NCI-H2171 treated with DMSO at 0.1 percent for 48 hours (cell line): ENCODE measurements at places on chromosomes 1 and 21.

GRCh38 chr1:198794498-198794897 lies 155.7 kb downstream of the PTPRC start:
- DNase-seq: no peak

DNA sequence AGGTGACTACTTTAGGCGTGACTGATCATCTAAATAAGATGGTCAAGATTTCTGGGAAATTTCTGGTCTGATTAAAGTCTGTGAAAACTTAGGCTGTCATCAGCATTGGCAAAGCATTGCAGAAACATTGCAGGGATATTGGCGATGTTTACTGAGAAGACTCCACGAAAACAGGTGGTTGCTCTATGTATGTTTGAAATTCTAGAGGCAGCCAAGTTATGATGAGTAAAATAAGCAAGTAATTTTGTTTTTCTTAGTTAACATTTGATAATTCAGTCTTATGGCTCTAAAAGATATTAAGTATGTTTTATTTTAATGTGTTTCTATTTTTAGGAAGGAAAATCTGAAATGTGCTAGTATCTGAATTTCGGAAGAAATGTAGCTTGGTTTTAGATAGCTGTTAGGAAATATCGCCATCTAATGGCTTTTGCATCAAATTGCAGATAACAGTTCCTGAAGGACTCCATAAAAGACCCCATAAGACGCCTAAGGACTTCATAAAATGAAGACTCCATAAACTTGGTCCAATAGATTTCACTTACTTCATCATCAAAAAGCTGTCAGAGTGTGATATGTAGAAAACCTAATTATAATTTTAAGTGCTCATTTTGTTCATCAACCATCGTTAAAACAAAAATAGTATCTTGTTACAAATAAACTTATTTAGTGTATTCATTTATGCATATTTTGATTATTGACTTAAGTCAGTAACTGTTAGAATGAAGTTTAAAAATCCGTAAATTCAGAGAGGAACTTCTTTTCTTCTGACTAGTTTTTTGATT lies 344.6 kb downstream of the RYR2 start:
- peak; percentile 75 for DNase-seq

- DNase-seq: no peak
Observed at GRCh38 chr21:34511181-34511580, 829 bp downstream of the KCNE1 start.

- no peak for DNase-seq
Observed at GRCh38 chr1:94623560-94624148, 82.1 kb upstream of the F3 start.

DNA sequence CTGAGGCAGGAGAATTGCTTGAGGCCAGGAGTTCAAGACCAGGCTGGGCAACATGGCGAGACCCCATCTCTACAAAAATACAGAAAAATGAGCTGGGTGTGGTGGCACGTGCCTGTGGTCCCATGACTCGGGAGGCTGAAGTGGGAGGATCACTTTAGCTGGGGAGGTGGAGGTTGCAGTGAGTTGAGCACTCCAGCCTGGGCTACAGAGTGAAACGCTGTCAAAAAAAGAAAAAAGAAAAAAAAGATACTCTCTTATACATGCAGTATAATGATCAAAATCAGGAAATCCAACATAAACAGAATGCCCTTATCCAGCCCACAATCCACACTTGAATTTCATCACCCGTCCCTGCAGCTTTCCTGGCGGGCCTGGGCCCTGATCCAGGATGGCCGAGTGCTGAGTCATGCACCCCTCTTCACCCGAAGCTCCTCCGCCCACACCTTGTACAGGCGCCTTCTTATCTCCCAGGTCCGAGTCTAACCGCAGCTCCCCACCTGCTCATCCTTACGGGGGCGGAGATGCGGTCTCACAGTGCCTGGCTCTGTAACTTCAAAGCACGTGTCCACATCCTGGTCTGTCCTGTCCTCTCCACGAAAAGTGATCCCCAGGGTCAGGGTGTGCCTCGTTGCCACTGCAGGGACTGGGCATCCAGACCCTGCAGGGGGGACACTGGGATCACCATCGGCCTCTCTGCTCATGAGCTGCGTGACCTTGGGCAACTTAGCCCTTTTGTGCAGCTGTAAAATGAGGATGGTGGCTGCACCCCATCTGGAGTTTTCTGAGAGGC lies 120.2 kb upstream of the SLC45A1 start:
- DNase-seq: no peak

DNA sequence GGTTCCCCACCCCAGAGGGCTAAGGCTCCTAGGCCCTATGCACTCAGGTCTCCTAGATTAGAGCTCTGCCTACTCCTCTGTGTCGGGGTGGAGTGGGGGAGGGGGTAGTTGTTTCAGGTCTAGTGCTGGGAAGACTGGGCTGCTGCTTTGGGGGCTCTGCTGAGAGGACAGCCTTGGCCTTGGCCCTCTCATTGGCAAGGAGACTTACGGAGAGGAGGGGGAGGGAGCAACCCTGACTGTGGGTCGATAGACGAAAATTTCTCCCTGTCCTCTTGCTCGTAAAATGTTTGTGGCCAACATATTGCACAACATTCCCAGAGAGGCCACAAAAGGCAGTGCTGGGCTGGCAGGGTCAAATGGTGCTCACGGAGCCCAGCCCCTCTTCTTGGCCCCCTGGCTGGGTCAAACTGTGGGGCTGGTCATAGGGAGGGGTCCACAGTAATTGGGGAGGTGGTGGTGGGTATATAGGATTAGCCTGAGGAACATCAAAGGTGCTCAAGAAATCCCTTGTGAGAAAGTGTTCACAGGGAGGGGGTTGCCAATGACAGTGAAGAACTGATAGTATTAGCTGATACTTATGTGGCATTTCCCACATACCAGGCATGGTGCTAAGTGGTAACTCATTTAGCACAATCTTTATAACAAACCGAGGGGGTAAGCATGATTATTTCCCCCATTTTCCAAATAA lies 8.5 kb upstream of the DMBX1 start:
- DNase-seq: no peak

DNA sequence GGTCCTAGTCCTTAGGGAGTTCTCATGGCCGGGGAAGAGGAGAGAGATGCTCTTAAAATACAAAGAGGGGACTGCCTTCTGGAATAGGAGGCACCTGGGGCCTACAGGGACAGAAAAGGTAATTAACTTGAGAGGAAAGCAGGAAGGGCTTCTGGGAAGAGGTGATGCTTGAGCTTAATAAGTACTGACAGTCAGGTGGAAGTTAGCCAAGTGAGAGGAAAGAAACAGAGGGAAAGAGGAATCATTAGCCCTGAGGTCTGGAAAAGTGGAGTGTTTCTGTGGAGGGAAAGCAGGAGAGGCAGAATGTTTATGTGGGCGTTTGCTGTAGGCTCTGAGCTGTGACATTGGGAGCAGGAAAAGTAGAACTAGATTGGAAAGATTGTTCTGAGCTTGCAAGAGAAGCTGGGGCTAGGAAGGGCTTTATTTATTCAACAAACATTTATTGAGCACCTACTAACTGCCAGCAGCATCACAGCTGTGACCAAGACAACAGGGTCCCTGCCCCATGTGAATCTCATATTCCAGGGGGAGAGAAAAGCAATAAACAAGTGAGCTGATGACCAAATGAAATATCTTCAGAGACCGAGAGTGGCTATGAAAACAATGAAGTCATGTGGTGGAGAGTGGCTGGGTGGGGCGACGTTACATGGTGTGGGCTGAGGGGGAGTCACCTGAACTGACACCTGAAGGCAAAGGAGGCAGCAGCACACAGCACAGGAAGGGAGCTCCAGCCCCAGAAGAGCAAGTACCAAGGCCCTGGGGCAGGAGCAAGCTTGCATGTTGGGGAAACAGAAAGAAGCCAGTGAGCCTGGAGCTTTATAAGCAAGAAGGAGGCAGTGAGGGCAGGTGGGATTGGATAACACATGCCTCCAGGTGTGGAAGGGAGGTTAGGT lies 4.4 kb upstream of the FNDC5 start:
- no peak for DNase-seq

DNA sequence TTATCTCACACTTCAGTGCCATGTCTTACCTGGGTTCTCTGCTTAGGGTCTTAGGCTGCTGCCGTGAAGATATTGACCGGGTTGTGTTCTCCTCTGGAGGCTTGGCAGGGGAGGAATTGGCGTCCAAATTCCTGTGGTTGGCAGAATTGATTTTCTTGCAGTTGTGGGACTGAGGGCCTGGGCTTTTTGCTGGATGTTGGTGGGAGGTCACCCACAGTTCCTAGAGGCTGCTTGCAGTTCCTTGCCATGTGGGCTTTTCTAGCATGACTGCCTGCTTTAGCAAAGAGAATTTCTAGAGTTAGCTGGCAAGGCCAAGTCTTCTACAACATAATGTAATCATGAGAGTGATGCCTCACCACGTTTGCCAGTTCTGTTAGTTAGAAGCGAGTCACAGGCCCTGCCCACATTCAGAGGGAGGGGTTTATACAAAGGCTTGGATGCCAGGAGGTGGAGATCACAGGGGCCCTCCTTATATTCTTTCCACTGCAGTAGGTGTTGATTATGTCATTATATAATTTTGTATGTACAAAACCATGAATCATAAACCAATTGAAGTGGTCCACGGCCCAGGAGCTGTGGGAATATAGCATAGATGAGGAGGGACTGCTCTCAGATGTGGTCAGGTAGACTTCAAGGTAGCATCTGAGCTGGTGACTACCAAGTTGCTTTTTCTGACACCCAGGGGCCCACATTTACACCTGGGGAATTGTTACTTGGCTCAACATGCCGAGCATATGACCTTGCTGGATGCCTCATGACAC lies 6.6 kb downstream of the UBL4B start:
- no peak for DNase-seq

- DNase-seq: no peak
Observed at GRCh38 chr1:90074970-90075391, 80.1 kb downstream of the ZNF326 start.

- DNase-seq: peak; percentile 22
Observed at GRCh38 chr1:67214420-67215174, 48.3 kb downstream of the IL23R start.

- peak; percentile 63 for DNase-seq
Observed at GRCh38 chr1:7680207-7680954, 90.7 kb upstream of the VAMP3 start.

- DNase-seq: no peak
Observed at GRCh38 chr1:3051270-3052268, 17.4 kb upstream of the PRDM16 start.

GRCh38 chr1:167136806-167137205 lies 42.9 kb downstream of the STYXL2 start:
- no peak for DNase-seq

- no peak for DNase-seq
Observed at GRCh38 chr1:164635803-164636731, 77.1 kb downstream of the PBX1 start.

DNA sequence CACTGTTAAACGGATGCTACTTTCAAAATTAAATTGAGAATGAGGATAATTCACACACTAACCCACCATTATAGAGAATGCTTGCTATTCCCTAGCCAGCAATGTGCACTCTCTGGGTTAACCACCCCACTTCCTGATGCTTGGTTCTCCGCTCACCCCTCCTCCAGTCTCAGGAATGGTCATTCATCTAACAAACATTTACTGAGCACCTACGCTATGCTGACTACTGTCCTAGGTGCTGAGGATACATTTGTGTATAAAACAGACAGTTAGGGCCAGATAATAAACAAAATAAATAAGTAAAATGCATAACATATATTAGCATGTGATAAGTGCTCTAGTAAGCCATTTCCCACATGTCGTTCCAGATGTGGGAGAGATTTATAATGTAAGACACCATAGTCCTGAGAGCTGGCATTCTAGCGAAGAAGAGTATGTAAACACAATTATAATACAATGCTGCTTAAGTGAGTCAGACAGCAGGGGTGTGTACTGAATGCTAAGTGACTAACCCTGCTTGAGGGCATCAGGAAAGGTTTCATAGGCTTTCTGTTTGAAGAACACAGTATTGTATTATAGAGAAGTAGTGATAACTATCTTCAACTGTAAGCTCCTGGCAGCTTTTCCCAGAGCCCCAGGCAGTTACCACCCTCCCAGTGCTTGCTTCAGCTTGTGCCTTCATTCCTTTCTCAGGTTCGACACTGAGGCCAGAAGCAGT lies 126.7 kb upstream of the CACHD1 start:
- no peak for DNase-seq

- DNase-seq: no peak
Observed at GRCh38 chr1:212484701-212485570, 52.2 kb downstream of the NENF start.

DNA sequence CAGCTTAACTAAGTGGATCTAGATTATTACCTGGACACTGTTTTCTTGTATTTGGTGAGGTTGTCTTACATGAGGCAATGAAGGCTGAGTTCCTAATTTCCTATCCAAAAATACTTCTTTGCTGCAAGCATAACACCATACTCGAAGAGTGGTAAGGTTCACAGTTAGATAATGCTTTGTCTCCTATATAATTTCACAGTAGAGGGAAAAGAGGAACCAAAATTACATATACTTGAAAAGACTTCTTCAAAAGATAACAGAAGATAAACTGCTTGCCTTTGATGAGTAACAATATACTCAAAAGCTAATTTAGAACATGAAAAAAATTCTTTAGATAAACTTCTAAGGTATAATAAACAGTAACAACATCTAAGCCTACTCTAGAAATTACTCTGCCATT lies 20.4 kb downstream of the USP33 start:
- DNase-seq: no peak

DNA sequence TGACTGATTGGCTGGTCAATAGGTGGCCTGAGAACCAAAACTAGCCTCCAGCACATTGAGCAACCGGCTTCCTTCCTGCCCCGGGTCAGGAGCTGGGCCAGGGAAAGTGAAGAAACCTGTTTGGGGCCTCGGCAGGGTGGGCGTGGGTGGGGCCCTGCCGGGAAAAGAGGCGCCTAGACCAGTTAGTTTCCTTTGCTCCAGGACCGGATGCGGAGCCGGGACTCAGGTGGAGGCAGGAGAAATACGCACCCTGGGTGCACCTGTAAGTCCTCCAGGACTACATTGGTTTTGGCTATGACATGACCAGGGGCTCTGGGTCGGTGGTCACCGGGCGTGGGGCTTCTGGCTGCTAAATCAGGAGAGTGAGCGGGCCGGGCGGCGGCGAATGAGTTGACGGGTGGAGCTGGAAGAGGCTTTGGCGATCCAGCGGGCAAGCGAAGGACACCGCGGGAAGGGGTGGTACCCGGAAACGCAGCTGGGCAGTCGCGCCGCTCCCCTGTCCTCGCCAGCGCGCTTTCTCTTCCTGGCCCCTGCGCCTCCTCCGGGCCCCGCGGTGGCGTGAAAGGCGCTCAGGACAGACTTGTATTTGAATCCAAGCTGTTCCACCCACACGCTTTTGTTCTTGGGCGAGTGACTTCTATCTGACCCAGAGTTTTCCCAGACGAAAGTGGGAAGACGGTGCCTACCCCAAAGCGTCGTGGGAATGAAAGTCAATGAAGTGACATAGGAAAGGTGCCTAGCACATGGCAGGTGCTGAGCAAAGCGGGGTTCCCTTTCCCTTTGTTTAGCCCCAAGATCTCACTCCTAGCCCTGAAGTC lies 30.6 kb upstream of the JUN start:
- no peak for DNase-seq

- DNase-seq: no peak
Observed at GRCh38 chr1:87969040-87969439, 640.4 kb downstream of the LMO4 start.

DNA sequence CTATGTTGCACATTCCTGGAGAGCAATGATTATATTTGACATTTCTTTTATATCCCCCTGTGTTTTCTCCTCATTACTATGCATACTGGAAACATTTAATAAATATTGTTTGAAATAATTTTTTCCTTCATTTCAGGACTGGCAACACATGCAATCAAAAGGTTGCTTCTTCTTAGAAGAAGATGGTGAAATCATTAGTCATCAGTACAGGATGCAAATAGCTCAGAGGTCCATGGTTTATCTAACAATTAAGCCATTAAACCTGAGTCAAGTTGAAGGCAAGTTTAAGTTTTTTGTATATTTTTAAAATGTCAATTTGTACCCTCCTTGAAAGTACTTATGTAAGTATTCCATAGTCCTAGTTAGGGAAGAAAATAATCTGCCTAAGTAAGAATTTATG lies 22.5 kb downstream of the EFCAB7 start:
- DNase-seq: no peak

GRCh38 chr1:219126377-219126776 lies 47.3 kb upstream of the LYPLAL1 start:
- no peak for DNase-seq
